GM23338 (cell line): ENCODE measurements at places on chromosomes 6 and 20. TPM values are rescaled to one million over a fixed set of nuclear protein-coding genes. Genes with fewer than 3 reads are reported as not detected.

- DNase-seq = no peak
- no peak overlapping the region for H3K4me3 ChIP-seq
- H3K4me1 ChIP-seq = peaks cover 7% of the 10 kb centered on the region; the same call in 1 of the 2 replicates
- H3K27ac ChIP-seq = no peak overlapping the region
Observed at GRCh38 chr6:28468056-28468455, 24.8 kb upstream of the ZSCAN23 start.

GRCh38 chr6:116010790-116011401, 49.8 kb downstream of the FRK start:
- no peak overlapping the region for H3K4me3 ChIP-seq
- H3K36me3 ChIP-seq = no peaks in the 10 kb centered on the region
- DNase-seq = peak; percentile 77
- H3K4me1 ChIP-seq = no peaks in the 10 kb centered on the region

- no peaks in the 10 kb centered on the region for H3K27me3 ChIP-seq
- no peak overlapping the region for H3K4me3 ChIP-seq
- no peak overlapping the region for H3K27ac ChIP-seq
- DNase-seq = no peak
- H3K36me3 ChIP-seq = no peaks in the 10 kb centered on the region
Observed at GRCh38 chr20:50686821-50687220, 4.5 kb downstream of the RIPOR3 start.

GRCh38 chr6:157599191-157599590, 218.2 kb downstream of the ZDHHC14 start:
- H3K27ac ChIP-seq = no peak overlapping the region
- H3K4me3 ChIP-seq = no peak overlapping the region
- H3K36me3 ChIP-seq = no peaks in the 10 kb centered on the region

GRCh38 chr6:17418281-17419188, 25.1 kb downstream of the CAP2 start:
- H3K4me3 ChIP-seq = no peak overlapping the region
- no peaks in the 10 kb centered on the region for H3K36me3 ChIP-seq
- DNase-seq = no peak
- no peaks in the 10 kb centered on the region for H3K27me3 ChIP-seq

- no peak overlapping the region for H3K4me3 ChIP-seq
- H3K4me1 ChIP-seq = peaks cover 5% of the 10 kb centered on the region; the same call in 1 of the 2 replicates
- DNase-seq = no peak
- H3K36me3 ChIP-seq = no peaks in the 10 kb centered on the region
- no peak overlapping the region for H3K27ac ChIP-seq
Observed at GRCh38 chr6:55892749-55893357, 17.5 kb upstream of the BMP5 start.

DNA sequence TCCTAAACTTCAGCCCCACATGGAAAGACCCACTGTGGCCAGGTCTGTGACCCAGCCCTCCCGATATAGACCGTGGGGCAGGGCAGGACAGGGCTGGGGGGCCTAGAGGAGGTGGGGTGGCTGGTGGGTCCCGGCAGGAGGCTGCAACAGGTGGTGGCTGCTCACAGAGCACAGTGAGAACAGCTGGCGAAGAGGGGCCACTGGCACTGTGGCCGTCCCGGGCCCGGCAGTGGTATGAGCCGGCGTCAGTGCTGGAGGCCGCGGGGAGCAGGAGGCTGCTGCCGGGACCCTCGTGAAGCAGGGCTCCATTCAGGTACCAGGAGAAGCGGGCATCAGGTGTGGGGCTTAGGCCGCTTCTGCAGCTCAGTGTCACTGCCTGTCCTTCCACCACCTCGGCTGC, 13.4 kb downstream of the SIGLEC1 start:
- no peaks in the 10 kb centered on the region for H3K4me1 ChIP-seq
- no peaks in the 10 kb centered on the region for H3K36me3 ChIP-seq
- DNase-seq = no peak
- no peaks in the 10 kb centered on the region for H3K27me3 ChIP-seq
- H3K4me3 ChIP-seq = no peak overlapping the region

DNA sequence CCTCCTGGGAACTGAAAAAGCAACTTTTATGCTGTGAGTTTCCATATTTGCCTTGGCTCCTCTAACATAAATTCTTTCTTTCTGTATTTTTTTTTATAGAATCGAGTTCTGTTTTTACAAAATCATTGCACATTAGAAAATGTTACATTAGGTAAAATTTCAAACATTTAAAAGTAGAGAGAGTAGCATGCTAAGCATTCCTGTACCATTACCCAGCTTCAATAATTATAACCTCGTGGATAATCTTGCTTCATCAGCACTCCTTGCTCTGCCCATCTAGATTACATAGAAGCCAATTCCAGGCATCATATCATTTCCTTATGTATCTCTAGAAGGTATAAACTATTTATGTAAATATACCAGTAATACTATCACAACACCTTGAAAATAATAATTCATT, 15.4 kb upstream of the FBXO30 start:
- no peak overlapping the region for H3K27ac ChIP-seq
- no peaks in the 10 kb centered on the region for H3K27me3 ChIP-seq
- no peaks in the 10 kb centered on the region for H3K4me1 ChIP-seq
- H3K4me3 ChIP-seq = no peak overlapping the region
- no peaks in the 10 kb centered on the region for H3K36me3 ChIP-seq

- H3K4me3 ChIP-seq = no peak overlapping the region
- H3K27me3 ChIP-seq = no peaks in the 10 kb centered on the region
- no peak overlapping the region for H3K27ac ChIP-seq
- no peak for DNase-seq
- no peaks in the 10 kb centered on the region for H3K4me1 ChIP-seq
Observed at GRCh38 chr6:36083446-36083845, 46.9 kb upstream of the MAPK13 start.

GRCh38 chr20:32227306-32227705, 19.6 kb downstream of the POFUT1 start:
- no peak overlapping the region for H3K4me3 ChIP-seq
- H3K36me3 ChIP-seq = peaks cover 48% of the 10 kb centered on the region
- H3K27ac ChIP-seq = 0 out of 2 replicates have a peak overlapping the region, but pooled peaks have one; percentile 32
- no peaks in the 10 kb centered on the region for H3K4me1 ChIP-seq
- H3K27me3 ChIP-seq = no peaks in the 10 kb centered on the region

- no peak overlapping the region for H3K4me3 ChIP-seq
- H3K27me3 ChIP-seq = no peaks in the 10 kb centered on the region
- peaks cover 23% of the 10 kb centered on the region for H3K4me1 ChIP-seq
- H3K36me3 ChIP-seq = no peaks in the 10 kb centered on the region
Observed at GRCh38 chr6:52535711-52536423, 41.0 kb downstream of the TRAM2 start.

TRIM15 gene
- 0.23 and 1.0 TPM in 2 replicates for total RNA-seq

GSTA3 gene
- total RNA-seq = not detected in 2 replicates

POPDC3 gene
- 5.1 TPM in 2 replicates for total RNA-seq

PI16 gene
- not detected in 2 replicates for total RNA-seq

FGD2 gene
- total RNA-seq = 0.14 and 0.35 TPM in 2 replicates

SPATS1 gene
- total RNA-seq = not detected in 2 replicates
